ENCODE measurements at places on chromosomes 1 and 21. TPM values are rescaled to one million over a fixed set of nuclear protein-coding genes. Genes with fewer than 3 reads are reported as not detected.

GRCh38 chr1:226691247-226691646, 47.8 kb downstream of the ITPKB start:
- H3K4me1 ChIP-seq, result peaks cover 11% of the 10 kb centered on the region
- no peaks in the 10 kb centered on the region for H3K27me3 ChIP-seq
- no peaks in the 10 kb centered on the region for H3K36me3 ChIP-seq
- peak; percentile 47 for DNase-seq

GRCh38 chr1:98327220-98327861, 334.2 kb upstream of the SNX7 start:
- no peaks in the 10 kb centered on the region for H3K36me3 ChIP-seq
- H3K4me1 ChIP-seq, result no peaks in the 10 kb centered on the region
- H3K4me3 ChIP-seq, result no peak overlapping the region
- DNase-seq, result no peak
- H3K27ac ChIP-seq, result no peak overlapping the region

DNA sequence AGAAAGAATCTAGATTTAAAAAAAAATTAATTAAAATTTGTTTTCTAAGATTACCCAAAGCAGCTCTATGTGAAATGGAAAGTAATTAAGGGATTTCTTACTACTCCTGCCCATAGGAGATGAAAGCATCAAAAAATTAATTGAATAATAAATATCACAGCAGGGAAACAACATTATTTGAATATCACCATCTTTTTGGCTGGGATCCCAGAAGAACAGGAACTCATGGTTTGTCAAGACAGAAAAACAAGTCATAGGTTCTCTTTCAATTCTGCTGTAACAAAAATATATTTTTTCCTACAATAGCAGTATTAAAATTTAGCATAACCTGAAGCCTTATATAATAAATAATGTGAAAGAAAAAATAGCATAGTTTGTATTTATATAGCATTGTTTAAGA, 1713.4 kb downstream of the NCAM2 start:
- no peak for DNase-seq
- no peaks in the 10 kb centered on the region for H3K27me3 ChIP-seq
- no peak overlapping the region for H3K27ac ChIP-seq
- H3K4me1 ChIP-seq, result no peaks in the 10 kb centered on the region
- no peaks in the 10 kb centered on the region for H3K36me3 ChIP-seq

- DNase-seq, result no peak
- H3K27ac ChIP-seq, result peak overlapping the region; percentile 25
- H3K4me3 ChIP-seq, result no peak overlapping the region
- no peaks in the 10 kb centered on the region for H3K27me3 ChIP-seq
- no peaks in the 10 kb centered on the region for H3K36me3 ChIP-seq
- H3K4me1 ChIP-seq, result peaks cover 4% of the 10 kb centered on the region
These were observed 41.0 kb downstream of the DEGS1 start for GRCh38 chr1:224223819-224224714.

DNA sequence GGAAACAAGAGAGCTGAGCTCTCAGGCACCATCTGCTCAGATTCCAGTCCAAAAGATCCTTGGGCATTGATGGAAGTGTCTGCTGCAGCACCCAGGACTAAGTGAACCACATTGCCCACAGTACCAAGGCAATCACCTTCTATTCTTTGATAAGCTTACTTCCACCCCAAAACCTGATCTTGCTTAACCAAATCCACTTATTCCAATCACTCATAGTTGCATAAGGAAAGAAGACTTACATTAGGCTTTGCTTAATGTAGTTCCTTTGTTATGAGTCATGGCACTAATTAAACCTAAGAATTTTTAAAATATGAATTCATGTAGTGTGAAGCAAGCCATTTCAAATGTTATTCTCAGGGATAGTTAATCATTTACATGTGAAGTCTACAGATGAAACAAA, 84.5 kb downstream of the UCHL5 start:
- no peaks in the 10 kb centered on the region for H3K27me3 ChIP-seq
- H3K4me3 ChIP-seq, result no peak overlapping the region
- peak overlapping the region; percentile 36 for H3K27ac ChIP-seq
- H3K36me3 ChIP-seq, result no peaks in the 10 kb centered on the region
- H3K4me1 ChIP-seq, result peaks cover 3% of the 10 kb centered on the region

- H3K4me3 ChIP-seq, result no peak overlapping the region
- H3K4me1 ChIP-seq, result no peaks in the 10 kb centered on the region
These were observed 302.6 kb downstream of the PAPPA2 start for GRCh38 chr1:176765608-176766007.

DNA sequence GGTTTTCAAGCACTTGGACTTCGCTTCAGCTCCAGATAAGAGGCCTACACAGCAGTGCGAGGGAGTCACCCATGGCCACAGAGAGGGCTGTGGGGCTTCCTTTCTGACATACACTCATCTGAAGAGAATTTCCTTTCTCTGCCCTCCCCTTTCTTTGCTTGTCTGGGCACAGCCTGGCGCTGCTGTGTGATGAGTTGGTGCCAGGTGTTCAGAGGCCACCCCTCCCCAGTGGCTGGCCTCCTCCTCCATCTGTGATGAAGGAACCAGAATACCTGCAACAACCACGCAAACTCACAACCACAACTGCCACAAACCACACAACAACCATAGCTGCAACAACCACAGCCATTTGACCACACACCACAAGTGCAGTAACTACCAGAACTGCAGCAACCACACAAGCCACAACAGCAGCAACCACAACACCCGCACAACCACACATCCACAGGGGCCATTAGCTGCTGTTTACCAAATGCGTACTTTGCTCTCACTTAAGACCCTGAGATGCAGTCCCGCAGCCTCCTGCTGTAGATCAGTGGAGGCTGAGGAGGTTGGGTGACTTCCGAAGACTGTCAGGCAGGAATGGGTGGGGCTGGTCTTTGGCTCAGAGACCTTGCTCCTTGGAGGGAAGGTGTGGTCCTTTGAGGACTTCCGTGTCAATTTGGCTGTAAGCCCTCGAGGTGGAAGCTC, 71.1 kb downstream of the IER5 start:
- no peak for DNase-seq
- H3K4me3 ChIP-seq, result no peak overlapping the region
- H3K27ac ChIP-seq, result no peak overlapping the region

GRCh38 chr1:96464522-96464921, 257.1 kb upstream of the PTBP2 start:
- no peaks in the 10 kb centered on the region for H3K36me3 ChIP-seq
- H3K27ac ChIP-seq, result no peak overlapping the region
- no peaks in the 10 kb centered on the region for H3K4me1 ChIP-seq

- H3K27ac ChIP-seq, result peak overlapping the region; percentile 89
- H3K4me1 ChIP-seq, result peaks cover 10% of the 10 kb centered on the region
- no peaks in the 10 kb centered on the region for H3K27me3 ChIP-seq
These were observed 14.8 kb downstream of the MGST3 start for GRCh38 chr1:165645654-165646366.

DNA sequence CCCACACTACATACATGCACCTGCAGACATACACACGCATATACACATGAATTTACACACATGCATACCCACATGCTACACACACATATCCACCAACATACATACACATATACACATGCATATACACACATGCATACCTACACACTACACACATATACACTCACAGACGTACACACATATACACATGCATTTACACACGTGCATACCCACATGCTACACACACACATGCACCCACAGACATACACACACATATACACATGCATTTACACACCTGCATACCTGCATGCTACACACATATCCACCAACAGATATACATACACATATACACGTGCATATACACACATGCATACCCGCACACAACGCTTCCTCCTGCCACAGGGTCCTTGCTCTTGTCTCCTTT, 61.2 kb upstream of the SLC25A33 start:
- no peaks in the 10 kb centered on the region for H3K36me3 ChIP-seq
- no peak overlapping the region for H3K27ac ChIP-seq
- DNase-seq, result no peak
- no peaks in the 10 kb centered on the region for H3K4me1 ChIP-seq

GRCh38 chr1:214848101-214848500, 234.4 kb upstream of the KCNK2 start:
- no peaks in the 10 kb centered on the region for H3K27me3 ChIP-seq
- no peak overlapping the region for H3K4me3 ChIP-seq
- no peak for DNase-seq
- H3K36me3 ChIP-seq, result no peaks in the 10 kb centered on the region
- no peaks in the 10 kb centered on the region for H3K4me1 ChIP-seq

DNA sequence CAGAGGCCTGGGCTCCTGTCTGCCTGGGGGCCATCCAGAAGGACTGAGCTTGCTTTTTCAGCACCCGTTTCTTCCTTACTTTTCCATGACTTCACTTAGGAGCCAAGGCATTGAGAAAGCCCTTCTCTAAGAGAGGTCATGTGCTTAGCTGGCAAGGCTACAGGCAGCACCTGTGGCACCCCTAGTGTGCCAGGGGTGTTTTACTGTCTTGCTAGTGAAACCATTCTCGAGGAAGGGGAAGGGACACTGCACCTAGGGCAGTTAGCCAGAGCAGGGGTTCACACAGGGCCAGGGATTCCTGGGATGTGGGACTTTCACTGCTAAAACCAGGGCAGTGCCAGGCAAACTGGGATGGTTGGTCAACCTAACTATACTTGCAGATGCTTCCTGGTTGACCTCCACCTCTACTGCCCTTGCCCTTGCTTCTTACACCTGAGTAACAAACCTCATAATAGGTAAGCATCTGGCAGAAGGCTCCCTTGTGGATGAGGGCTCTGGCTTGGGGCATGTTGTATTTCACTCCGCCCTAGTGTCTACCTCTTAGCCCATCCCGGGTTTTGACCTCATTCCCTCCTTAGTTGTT, 69.2 kb downstream of the NOS1AP start:
- no peak overlapping the region for H3K4me3 ChIP-seq
- no peak overlapping the region for H3K27ac ChIP-seq
- H3K27me3 ChIP-seq, result no peaks in the 10 kb centered on the region
- DNase-seq, result no peak

DNA sequence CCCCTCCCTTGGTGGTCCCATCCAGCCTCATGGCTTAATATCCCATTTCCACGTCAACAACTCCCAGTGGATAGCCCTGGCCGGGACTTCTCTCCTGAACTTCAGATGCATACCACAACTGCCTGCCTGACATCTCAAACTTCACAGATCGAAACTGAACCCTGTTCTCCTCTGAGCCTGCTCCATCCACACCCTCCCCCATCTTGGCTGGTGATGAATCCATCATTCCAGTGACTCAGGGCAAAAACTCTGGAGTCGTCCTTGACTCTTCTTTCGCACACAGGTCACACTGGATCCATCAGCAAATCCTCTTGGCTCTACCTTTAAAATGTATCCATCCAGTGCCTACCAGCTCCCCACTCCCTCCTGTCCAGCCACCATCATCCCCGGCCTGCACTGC, 3.9 kb downstream of the TAS1R2 start:
- H3K36me3 ChIP-seq, result no peaks in the 10 kb centered on the region
- no peak overlapping the region for H3K27ac ChIP-seq
- H3K27me3 ChIP-seq, result no peaks in the 10 kb centered on the region
- no peak overlapping the region for H3K4me3 ChIP-seq

- H3K36me3 ChIP-seq, result no peaks in the 10 kb centered on the region
- no peak overlapping the region for H3K27ac ChIP-seq
- H3K4me1 ChIP-seq, result no peaks in the 10 kb centered on the region
- H3K4me3 ChIP-seq, result no peak overlapping the region
- DNase-seq, result no peak
These were observed 61.7 kb downstream of the KCNT2 start for GRCh38 chr1:196546272-196547111.

- H3K4me3 ChIP-seq, result no peak overlapping the region
- no peaks in the 10 kb centered on the region for H3K27me3 ChIP-seq
- H3K4me1 ChIP-seq, result peaks cover 4% of the 10 kb centered on the region
These were observed 15.7 kb downstream of the IFNAR2 start for GRCh38 chr21:33245289-33245918.

DNA sequence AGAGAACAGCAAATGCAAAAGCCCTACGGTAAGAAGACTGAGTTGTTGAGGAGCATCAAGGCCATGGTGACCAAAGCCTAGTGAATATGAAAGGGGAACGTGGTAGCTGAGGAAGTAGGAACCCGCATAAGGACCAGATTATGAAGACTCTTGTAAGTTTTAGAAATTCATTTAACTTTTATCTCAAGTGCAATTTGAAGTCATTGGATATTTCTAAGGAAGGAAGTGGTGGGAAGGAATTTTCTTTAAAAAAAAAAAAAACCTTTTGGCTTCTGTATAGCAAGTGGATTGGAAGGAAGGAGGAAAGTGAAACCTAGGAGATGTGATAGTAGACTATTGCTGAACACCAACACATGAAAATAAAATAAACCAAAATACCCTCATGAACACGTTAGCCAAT, 119.0 kb downstream of the TNFSF18 start:
- H3K4me3 ChIP-seq, result no peak overlapping the region
- H3K36me3 ChIP-seq, result no peaks in the 10 kb centered on the region
- no peaks in the 10 kb centered on the region for H3K4me1 ChIP-seq
- H3K27me3 ChIP-seq, result no peaks in the 10 kb centered on the region
- DNase-seq, result no peak

DNA sequence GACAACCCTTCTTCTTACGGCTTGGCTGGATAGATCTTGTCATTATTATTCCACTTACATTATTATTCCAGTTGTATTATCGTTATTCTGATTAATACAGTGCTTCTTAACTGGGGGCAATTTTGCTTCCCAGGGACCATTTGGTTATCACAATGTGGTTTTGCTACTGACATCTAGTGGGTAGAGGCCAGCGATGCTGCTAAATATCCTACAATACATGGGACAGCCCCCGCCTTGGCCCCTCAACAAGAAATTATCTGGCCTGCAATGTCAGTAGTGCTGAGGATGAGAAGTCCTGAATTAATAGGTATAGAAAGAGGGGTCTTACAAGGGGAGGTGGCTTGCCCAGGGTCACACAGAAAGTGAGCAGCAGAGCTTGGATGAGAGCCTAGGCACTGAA, 105.6 kb downstream of the PTPRU start:
- H3K4me1 ChIP-seq, result no peaks in the 10 kb centered on the region
- H3K36me3 ChIP-seq, result no peaks in the 10 kb centered on the region
- H3K27ac ChIP-seq, result no peak overlapping the region
- no peak for DNase-seq
- no peak overlapping the region for H3K4me3 ChIP-seq
- H3K27me3 ChIP-seq, result no peaks in the 10 kb centered on the region

- H3K4me1 ChIP-seq, result peaks cover 18% of the 10 kb centered on the region
- no peak for DNase-seq
- no peaks in the 10 kb centered on the region for H3K36me3 ChIP-seq
- H3K4me3 ChIP-seq, result no peak overlapping the region
- no peaks in the 10 kb centered on the region for H3K27me3 ChIP-seq
These were observed 166.8 kb upstream of the HMCN1 start for GRCh38 chr1:185567440-185567839.

DNA sequence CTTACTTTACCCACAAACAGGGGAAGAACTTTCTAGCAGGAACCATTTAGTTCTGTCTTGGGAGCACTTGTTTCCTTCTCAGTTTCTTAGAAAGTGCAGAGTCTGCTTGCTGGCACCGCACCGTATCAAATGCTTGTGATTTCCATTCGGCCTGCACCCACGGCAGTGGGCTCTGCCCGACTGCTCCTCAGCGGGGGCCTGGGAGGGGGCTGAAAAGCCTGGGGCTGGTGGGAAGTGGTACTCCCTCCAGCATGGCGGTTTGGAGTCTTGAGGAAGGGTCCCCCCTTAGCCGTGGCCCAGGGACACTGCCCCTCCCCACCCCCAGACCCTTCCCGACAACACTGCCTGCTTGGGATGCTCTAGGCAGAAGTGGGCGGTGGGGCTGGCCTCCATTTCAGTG, 57.0 kb downstream of the KIF26B start:
- no peaks in the 10 kb centered on the region for H3K4me1 ChIP-seq
- H3K27ac ChIP-seq, result no peak overlapping the region

Gene SHE
- 8.3 TPM for total RNA-seq

Gene S100A16
- total RNA-seq, result 277 TPM

Gene FCGR3B
- total RNA-seq, result not detected

Gene IFI16
- 20.4 TPM for total RNA-seq

Gene MNDA
- not detected for total RNA-seq

Gene IGSF21
- not detected for total RNA-seq

Gene TEX35
- not detected for total RNA-seq
